Spinal cord (tissue), 10 donors: ENCODE measurements at places on chromosomes 2 and 18. TPM values are rescaled to one million over a fixed set of nuclear protein-coding genes. Genes with fewer than 3 reads are reported as not detected.

Gene GCG
- not detected for polyA plus RNA-seq

Gene NPHP1
- polyA plus RNA-seq: 11.8 TPM

DNA sequence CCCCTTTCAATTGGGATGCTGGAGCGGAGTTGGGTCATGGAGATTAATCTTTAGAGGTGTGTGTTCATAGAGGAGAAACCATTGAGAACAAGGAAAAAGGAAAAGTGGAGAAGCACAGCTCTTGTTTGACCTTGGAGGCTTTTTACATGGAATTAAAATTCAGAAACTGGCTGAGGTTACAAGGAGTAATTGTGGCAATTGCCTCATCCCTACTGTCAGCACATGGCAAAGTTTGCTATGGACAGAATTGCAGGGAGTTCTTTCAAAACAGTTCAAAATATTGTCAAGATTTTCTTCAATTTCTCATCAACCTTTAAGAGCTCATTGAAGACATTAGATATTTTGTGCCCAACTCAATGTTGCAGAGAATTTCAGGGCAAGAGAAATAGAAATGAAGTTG lies 232.7 kb downstream of the SLC8A1 start:
- H3K4me1 ChIP-seq: peaks cover 6% of the 10 kb centered on the region
- H3K27me3 ChIP-seq: no peaks in the 10 kb centered on the region
- no peak for DNase-seq
- no peak overlapping the region for H3K4me3 ChIP-seq
- H3K27ac ChIP-seq: no peak overlapping the region

DNA sequence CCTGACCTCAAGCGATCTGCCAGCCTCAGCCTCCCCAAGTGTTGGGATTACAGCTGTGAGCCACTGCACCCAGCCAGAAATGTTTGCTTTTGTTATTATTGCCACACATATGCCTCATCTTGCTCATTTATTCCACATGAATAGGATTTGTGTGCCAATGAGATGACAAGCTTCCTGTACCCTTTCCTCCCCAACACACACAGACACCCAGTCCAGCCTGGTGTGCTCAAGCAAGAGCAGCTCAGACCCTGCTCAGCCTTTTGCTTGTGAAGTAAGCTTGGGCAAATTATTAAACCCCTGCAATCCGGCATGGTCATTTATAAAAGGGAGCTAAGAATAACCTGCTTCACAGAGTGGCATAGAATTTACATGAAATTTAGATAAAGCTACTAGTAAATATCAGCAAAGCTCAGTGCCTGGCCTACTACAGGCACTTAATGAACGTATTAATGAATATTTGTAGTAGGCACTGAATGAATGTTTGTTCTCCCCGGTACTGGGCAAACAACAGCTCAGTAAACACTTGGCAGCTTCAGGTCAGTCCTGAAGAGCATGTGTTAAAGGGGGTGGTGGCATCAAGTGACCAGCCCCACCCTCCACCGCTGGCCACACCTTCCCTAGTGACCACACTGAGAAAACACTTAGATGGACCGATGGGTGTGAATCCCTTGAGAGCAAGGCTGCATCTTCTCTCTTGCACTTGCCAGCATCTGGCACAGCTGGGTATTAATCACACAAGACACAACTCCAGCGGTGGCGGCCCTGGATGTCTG lies 280.2 kb downstream of the SRBD1 start:
- no peak overlapping the region for H3K27ac ChIP-seq
- peaks cover 5% of the 10 kb centered on the region for H3K4me1 ChIP-seq
- H3K27me3 ChIP-seq: no peaks in the 10 kb centered on the region
- H3K4me3 ChIP-seq: no peak overlapping the region
- no peak for DNase-seq

- no peak overlapping the region for H3K27ac ChIP-seq
- no peaks in the 10 kb centered on the region for H3K4me1 ChIP-seq
- DNase-seq: no peak
Observed at GRCh38 chr2:205868773-205869333, 186.6 kb downstream of the NRP2 start.

GRCh38 chr2:72084584-72084976 lies 63.1 kb downstream of the CYP26B1 start:
- H3K4me1 ChIP-seq: no peaks in the 10 kb centered on the region
- no peak overlapping the region for H3K27ac ChIP-seq
- H3K27me3 ChIP-seq: no peaks in the 10 kb centered on the region
- H3K36me3 ChIP-seq: no peaks in the 10 kb centered on the region
- no peak overlapping the region for H3K4me3 ChIP-seq

DNA sequence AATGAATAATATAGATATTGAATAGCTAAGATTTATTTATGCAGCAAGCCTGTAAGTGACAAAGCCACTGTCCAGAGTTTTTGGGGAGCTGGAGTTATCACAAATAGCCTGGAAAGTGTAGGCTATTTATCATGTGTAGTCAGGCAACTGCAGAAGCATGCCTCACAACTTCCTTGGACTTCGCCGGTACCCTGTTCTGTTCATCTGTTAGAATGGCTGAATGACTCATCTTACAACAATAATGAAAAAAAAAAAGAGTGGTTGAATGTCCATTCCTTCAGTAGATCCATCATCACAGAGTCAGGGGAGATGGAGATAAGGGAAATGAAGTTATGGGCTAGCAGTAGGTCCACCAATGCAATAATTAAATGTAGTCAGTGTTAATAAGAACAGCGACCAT lies 24.0 kb upstream of the ATP5MC3 start:
- peaks cover 3% of the 10 kb centered on the region for H3K4me1 ChIP-seq
- peaks cover 5% of the 10 kb centered on the region for H3K27me3 ChIP-seq
- no peaks in the 10 kb centered on the region for H3K36me3 ChIP-seq

GRCh38 chr18:48766487-48766886 lies 184.3 kb downstream of the SMAD7 start:
- no peak overlapping the region for H3K4me3 ChIP-seq
- peaks cover 57% of the 10 kb centered on the region for H3K36me3 ChIP-seq
- no peak overlapping the region for H3K27ac ChIP-seq
- no peak for DNase-seq

- no peaks in the 10 kb centered on the region for H3K36me3 ChIP-seq
- H3K4me3 ChIP-seq: no peak overlapping the region
- no peak for DNase-seq
Observed at GRCh38 chr2:2812117-2812516, 481.0 kb upstream of the MYT1L start.
